Large intestine (tissue), 12 donors: ENCODE measurements at places on chromosomes 2 and 18. TPM values are rescaled to one million over a fixed set of nuclear protein-coding genes. Genes with fewer than 3 reads are reported as not detected.

Gene MC5R
- 0.66 TPM for polyA plus RNA-seq

- no peak for DNase-seq
Measured at GRCh38 chr2:200095436-200095835, 140.1 kb downstream of the MAIP1 start.

GRCh38 chr2:71932780-71933466 is 214.7 kb downstream of the CYP26B1 start:
- DNase-seq: no peak

Gene RGPD4
- polyA plus RNA-seq: 0.01 TPM

Gene DSG2
- 96.9 TPM for polyA plus RNA-seq

- DNase-seq: no peak
Measured at GRCh38 chr18:44840058-44840790, 159.5 kb downstream of the SETBP1 start.

Gene CKAP2L
- polyA plus RNA-seq: 6.2 TPM

DNA sequence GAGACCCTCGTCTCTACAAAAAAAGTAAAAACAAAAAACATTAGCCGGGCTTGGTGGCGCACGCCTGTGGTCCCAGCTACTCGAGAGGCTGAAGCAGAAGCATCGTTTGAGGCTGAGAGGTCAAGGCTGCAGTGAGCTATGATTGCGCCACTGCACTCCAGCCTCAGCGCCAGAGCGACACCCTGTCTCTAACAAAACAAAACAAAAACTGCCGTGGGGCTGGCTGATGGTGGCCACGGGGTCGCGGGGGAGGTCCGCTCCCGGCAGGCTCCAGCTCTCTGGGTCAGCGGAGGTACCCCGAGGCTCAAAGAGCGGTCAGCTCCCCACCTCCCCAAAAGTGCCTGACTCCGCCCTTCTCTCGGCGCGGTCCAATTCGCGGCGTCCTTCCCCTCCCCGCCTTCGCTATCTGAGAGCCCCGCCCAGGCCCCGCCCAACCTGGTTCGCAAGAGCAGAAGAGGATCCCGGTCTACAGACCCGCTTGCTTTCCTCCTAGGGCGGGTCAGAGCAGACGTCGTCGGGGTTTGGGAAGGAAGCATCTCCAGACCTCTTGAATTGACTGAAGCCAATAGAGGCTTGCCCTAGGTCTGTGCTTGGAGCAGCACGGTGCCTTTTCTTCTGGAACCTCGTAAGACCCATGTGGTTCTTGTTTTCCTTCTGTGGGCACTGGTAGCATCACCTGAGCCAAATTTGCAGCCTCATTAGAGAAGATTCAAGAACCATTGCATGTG is 7.8 kb downstream of the RAX start:
- DNase-seq: no peak

DNA sequence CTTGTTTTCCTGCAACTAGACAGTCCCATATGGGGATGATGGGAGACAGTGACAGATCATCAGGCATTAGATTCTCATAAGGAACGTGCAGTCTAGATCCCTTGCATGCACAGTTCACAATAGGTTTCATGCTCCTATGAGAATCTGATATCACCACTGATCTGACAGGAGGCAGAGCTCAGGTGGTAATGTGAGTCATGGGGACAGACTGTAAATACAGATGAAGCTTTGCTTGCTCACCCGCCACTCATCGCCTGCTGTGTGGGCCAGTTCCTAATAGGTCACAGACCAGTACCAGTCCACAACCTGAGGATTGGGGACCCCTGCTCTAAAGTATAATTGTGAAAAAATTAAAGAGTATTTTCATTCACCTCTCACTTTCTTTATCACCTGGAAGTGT is 23.6 kb upstream of the RAB1A start:
- DNase-seq: no peak

Gene SCN9A
- 7.3 TPM for polyA plus RNA-seq

Gene ACTG2
- 913 TPM for polyA plus RNA-seq

DNA sequence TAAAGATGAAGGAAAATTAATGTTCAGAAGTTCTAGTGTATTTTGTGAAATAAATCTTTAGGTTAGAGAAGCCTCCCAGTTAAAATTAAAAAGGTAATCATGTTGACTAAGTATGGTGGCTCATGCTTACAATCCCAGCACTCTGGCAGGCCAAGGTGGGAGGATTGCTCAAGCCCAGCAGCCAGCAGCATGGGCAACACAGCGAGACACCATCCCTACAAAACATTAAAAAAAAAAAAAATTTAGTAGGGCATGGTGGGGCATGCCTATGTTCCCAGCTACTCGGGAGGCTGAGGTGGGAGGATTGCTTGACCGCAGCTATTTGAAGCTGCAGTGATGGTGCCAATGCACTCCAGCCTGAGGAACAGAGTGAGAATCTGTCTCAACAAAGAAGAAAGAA is 17.9 kb downstream of the XPO1 start:
- no peak for DNase-seq

DNA sequence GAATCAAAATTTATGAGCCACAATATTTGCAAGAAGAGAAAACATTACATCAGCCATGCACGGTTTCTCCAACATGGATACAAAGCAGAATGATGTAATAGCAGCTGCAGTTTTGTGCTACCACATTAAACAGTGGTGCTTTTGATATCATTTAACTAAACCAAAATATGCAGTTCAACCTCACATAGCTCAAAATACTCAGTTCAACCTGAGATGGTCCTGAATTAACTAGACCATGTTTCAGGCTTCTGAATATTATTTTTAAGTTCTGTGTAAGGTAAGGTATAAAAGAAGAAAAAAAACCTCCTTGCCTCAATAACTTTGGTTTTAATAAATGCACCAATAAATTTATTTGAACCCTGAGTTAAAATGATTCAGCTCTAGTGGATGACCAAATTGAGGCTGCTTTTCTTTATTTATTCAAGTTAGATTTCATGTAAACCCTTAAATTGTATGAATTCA is 18.8 kb upstream of the TSPYL6 start:
- DNase-seq: no peak

Gene CEBPZOS
- polyA plus RNA-seq: 49.9 TPM

DNA sequence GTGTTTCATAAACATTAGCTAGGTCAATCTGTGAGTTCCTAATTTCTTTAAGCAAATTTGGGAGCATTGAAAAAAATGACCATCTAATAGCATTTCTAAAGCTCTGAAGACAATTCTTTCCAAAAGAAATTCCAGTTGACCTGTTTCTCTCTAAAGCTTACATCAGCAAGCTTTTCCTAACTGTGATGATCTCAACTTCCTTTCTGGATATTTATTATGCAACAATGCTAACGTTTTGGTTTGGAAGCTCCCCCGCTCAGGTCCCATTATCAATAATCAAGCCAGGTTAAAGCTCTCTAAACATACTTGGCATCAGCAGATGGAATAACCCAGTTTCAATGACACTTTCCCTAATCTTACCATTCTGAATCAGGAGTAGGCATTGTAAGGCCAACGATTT is 196.3 kb upstream of the TANK start:
- no peak for DNase-seq

- no peak for DNase-seq
Measured at GRCh38 chr2:176148751-176149421, 2.5 kb upstream of the HOXD4 start.

DNA sequence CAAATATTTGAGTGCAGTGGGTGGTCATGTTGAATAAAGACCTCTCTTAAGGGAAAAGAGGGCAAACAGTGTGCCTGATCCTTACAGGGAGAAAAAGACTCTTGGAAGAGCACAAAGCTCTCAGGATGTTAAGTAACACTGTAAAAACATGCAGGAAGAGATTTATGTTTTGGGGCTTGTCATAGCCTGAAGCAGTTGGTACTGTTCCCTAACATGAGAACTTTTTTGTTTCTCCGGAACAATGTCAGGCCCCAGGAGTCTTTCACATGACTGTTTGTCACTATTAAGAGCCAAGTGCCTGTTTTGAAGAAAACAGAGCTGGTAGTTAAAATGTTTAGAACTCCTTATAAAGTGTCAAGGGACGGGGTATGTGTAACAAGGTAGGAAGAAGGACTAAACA is 83.7 kb upstream of the B3GNT2 start:
- no peak for DNase-seq

DNA sequence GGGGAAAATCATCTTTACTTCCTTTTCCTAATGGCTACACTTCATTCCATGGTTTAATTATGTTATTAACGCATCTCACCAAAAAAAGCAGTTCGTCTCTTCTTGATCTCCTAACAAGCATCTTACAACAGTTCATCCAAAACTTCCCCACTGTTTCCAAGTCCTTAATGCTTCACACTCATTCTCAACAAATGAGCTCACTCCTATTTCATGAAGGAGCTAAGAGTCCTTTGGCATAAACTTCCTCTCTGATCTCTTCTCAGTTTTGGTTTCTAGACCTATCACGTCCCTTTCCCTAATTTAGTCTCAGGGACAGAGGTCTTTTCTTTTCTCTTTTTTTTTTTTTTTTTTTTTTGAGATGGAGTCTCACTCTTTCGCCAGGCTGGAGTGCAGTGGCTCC is 205.9 kb upstream of the SLC39A10 start:
- no peak for DNase-seq

- DNase-seq: no peak
Measured at GRCh38 chr2:38505779-38506178, 96.9 kb downstream of the HNRNPLL start.

- DNase-seq: no peak
Measured at GRCh38 chr2:221981912-221982470, 316.8 kb downstream of the PAX3 start.

Gene HOXD12
- not detected for polyA plus RNA-seq

Gene PTPRN
- 9.2 TPM for polyA plus RNA-seq

GRCh38 chr2:172790404-172790803 is 54.8 kb downstream of the RAPGEF4 start:
- no peak for DNase-seq

Gene RNF152
- 3.2 TPM for polyA plus RNA-seq

Gene PLA2R1
- 18.4 TPM for polyA plus RNA-seq

Gene CRYGD
- 0.52 TPM for polyA plus RNA-seq

Gene EEF1B2
- polyA plus RNA-seq: 1,520 TPM

- no peak for DNase-seq
Measured at GRCh38 chr2:206463685-206464084, 20.4 kb downstream of the ADAM23 start.

Gene TXNDC2
- 0.03 TPM for polyA plus RNA-seq

Gene CD28
- polyA plus RNA-seq: 1.5 TPM

- peak; percentile 36 for DNase-seq
Measured at GRCh38 chr2:226891780-226892590, 56.1 kb downstream of the RHBDD1 start.

DNA sequence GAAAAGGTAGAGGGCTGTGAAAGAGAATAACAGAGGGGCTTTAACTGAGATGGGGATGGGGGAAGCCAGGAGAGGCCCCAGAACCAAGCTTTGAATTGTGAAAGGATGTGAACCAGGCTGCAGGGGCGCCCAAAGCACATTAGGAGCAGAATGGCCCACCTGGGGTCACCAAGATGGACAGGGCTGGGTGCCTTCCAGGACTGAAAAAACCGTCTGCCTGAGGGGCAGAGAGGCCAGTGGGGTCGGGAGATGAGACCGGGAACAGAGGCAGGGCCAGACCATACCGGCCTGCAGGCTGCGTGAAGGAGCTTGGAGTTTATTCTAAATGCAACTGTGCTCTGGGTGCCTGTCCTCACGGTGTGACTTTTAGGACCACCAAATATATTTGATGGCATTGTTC is 29.1 kb upstream of the FAM136A start:
- no peak for DNase-seq

Gene GGCX
- polyA plus RNA-seq: 24.8 TPM

DNA sequence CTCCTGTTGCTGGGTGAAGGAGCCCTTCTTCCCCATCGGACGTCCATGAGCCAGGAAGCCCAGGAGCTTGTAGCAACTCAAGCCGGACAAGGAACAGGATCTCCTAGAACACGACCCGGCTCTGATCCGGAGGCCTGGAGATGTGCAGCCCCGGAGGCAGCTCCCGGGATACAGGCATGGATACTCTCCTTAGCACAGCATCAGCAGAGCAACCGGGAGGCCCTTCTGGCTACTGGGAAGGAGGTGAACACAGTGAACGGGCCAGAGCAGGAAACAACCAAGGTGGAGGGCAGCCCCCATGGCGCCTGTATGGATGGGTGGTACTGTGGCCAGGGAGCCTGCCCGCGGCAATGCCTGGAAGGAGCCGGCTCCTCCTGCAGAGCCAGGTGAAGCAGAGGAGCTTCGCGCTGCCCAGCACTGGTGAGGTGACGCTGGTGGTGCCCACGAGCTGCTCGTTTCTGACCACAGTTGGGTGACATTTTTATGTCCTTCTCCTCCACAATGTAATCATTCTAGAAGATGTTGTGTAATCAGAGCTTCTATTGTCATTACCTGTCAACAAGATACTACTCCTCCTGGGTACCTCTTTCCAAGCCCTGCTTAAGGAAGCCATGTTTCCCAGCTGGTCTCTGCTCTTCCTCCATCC is 94.3 kb downstream of the TWIST2 start:
- DNase-seq: no peak

Gene CFC1
- polyA plus RNA-seq: 3.7 TPM

DNA sequence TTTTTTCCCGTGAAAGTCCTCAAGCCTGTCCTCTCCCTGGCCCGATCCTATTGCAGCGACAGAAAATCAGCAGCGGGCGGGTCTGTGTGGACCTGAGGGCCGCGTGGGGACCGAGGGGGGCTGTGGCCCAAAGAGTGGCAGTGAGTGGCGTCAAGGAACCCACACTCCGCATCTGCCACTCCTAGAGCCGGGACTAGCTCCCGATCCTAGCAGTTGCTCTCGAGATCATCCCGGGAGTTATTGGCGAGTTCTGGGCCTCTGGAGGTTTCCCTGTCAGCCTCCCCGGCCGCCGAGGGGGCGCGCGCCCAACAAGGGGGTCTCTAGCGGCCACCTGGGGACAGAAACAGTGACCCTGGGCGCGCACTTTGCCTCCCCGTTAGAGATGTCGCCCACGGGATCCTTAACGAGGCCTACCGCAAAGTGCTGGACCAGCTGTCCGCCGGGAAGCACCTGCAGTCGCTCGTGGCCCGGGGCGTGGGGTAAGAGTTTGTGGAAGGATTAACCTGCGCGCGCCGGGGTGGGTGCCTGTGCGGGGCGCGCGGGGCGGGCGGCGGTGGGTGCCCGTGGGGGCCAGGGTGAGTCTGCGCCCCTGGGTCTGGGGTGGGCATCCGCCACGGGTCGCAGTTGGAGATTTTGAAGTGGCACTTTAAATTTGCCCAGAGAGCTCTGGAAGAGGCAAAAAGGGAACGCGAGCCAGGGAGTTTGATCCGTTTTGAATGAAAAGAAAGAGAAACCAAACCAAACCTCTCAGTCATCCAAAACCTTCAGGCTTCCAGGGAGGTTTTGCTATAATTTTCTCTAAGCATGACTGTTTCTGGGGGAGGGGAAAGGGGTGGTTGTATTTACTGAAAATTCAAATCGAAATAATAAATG is 3.5 kb downstream of the ADCYAP1 start:
- DNase-seq: no peak

Gene MRPL33
- polyA plus RNA-seq: 126 TPM

GRCh38 chr2:138618971-138619370 is 117.4 kb downstream of the SPOPL start:
- no peak for DNase-seq

Gene EGR4
- 0.04 TPM for polyA plus RNA-seq

DNA sequence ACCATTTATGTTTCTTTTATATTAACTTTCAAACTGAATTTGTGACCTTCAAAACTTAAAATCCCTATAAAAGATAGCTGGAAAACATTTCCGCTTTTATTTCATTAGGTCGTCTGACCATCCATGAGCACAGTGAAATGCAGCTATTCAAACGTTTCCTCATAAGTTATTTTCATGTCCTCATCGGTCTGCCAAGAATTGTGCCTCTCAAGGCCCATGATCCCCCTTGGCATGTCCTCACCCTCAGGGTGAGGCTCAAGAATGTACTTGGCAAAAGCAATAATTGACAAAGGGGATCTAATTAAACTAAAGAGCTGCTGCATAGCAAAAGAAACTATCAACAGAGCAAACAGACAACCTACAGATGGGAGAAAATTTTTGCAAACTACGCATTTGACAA is 12.4 kb downstream of the SLC66A2 start:
- no peak for DNase-seq

Gene ODC1
- polyA plus RNA-seq: 108 TPM

Gene FOXI3
- polyA plus RNA-seq: not detected

Gene KLHL14
- polyA plus RNA-seq: 0.39 TPM
